Peyer's patch (tissue), 4 donors: ENCODE measurements at places on chromosomes 2 and 18. TPM values are rescaled to one million over a fixed set of nuclear protein-coding genes. Genes with fewer than 3 reads are reported as not detected.

The LIMS2 gene
- 95.7 TPM for total RNA-seq

The AKAIN1 gene
- not detected for total RNA-seq

The TPGS2 gene
- total RNA-seq: 74.3 TPM

The KANSL1L gene
- total RNA-seq: 25.4 TPM

The ACAA2 gene
- 101 TPM for total RNA-seq

The VWA3B gene
- total RNA-seq: not detected

The SCN7A gene
- 5.0 TPM for total RNA-seq

The CFAP53 gene
- total RNA-seq: 0.80 TPM
